ENCODE measurements at places on chromosomes 11 and 22.
A peak's percentile ranks its signal among the peaks of the same experiment; 100 is the strongest.

DNA sequence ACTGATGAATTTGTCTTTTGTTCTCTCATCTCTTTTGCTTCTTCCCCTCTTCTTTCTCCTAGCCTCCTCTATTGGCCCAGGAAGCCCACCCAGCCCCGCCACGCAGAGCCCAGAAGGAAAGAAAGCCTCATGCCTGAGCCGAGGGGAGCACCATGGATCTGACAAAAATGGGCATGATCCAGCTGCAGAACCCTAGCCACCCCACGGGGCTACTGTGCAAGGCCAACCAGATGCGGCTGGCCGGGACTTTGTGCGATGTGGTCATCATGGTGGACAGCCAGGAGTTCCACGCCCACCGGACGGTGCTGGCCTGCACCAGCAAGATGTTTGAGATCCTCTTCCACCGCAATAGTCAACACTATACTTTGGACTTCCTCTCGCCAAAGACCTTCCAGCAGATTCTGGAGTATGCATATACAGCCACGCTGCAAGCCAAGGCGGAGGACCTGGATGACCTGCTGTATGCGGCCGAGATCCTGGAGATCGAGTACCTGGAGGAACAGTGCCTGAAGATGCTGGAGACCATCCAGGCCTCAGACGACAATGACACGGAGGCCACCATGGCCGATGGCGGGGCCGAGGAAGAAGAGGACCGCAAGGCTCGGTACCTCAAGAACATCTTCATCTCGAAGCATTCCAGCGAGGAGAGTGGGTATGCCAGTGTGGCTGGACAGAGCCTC is 3.8 kb downstream of the ZBTB16 start:
- DNase-seq, result no peak

- DNase-seq, result no peak
Observed at GRCh38 chr11:132346558-132347148, 976.2 kb downstream of the NTM start.

DNA sequence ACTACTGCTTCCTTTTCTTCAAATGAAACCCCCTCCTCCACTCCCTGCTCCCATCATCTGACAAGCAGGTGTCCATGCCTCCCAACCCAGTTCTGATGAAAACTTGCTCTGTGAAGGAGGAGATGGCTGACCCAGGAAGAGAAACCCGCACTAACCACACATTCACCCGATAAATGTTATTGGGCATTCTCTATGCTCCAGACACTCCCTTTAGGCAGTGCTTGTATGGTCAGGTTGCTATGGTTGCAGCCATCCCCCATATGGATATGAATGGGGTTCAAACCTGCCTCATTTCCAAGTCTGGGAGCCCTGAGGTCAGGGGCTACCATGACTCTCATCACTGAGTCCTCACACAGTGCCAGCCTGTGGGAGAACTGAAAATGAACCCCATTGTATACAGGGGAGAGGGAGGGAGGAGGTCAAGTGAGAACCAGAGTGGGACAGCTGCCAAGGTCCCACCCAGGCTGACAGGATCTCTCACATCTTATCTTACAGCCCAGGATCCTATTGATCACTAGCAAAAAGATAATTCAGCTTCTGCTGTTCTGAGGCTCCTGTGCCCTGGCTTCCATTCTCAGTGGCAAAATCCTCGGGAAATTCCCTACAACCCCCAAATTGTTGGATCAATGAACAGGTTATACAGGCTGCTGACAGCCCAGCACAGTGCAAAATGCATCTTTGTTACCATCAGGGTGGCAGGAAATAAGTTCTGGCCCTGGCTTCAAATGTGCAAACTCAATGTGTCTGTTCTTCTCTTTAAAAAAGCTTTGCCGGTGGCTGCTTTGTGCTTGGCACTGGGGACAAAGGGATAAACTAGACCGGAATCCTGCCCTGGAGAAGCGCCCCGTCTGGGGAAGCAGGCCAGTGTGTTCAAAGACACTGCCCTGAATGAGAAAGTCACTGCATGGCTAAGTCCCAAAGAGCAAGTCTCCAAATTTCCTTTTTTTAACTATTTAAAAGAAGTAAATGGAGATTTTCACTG is 22.7 kb upstream of the ACER3 start:
- DNase-seq, result no peak

GRCh38 chr11:91293119-91293518 is 931.5 kb upstream of the FAT3 start:
- no peak for DNase-seq

- DNase-seq, result no peak
Observed at GRCh38 chr22:49704345-49705215, 123.1 kb downstream of the BRD1 start.

- no peak for DNase-seq
Observed at GRCh38 chr22:39722501-39722900, 151.9 kb downstream of the CACNA1I start.

DNA sequence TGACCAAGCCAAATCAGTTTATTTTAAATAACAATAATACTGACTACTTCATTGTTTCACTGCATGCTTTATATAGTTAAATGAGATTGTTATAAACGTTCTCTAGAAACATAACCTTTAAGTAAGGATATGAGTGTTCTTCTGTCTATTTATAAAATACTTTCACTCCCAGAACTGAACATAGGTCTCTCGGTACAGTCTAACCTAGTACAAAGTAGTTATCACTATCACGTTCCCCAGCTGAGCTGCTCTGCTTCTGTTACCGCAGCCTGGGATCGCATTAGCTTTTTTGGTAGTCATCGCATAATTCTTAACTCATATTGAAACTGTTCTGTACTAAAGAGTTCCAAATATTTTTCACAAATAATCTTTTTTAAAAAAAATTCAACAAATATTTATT is 143.6 kb downstream of the WNT11 start:
- DNase-seq, result no peak

- DNase-seq, result no peak
Observed at GRCh38 chr22:50697667-50698506, 25.3 kb downstream of the SHANK3 start.

GRCh38 chr11:134045799-134046635 is 22.9 kb upstream of the JAM3 start:
- DNase-seq, result no peak

DNA sequence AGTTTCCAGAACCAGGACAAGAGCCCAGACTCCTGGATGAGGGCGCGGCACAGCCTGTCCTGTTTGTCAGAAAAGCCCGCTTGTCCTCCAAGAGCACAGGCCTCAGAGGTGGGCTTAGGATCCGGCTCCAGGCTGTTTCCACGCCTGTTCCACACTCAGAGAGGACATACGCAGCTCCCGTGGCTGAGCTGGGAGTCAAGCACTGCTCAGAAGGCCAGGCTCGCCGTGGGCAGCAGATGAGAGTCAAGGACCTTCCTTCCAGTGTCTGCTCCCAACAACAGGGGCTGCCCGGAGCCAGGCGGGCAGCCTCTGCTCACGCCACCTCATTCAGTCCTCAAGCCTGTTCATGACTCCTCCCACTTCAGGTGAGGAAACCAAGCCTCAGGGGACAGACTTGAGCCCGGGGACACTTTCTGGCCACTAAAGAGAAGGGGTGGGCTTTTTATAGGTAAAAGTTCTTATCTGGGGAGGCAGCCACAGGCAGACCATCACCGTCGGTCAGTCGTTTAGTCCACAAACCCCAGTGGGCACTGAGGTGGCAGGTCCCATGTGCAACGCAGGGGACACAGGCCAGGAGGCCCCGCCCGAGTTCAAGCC is 3.8 kb downstream of the CYB5R3 start:
- DNase-seq, result no peak

GRCh38 chr11:67438158-67438902 is 848 bp upstream of the PTPRCAP start:
- DNase-seq, result peak; percentile 79

GRCh38 chr22:25722626-25723025 is 19.4 kb upstream of the MYO18B start:
- DNase-seq, result no peak

DNA sequence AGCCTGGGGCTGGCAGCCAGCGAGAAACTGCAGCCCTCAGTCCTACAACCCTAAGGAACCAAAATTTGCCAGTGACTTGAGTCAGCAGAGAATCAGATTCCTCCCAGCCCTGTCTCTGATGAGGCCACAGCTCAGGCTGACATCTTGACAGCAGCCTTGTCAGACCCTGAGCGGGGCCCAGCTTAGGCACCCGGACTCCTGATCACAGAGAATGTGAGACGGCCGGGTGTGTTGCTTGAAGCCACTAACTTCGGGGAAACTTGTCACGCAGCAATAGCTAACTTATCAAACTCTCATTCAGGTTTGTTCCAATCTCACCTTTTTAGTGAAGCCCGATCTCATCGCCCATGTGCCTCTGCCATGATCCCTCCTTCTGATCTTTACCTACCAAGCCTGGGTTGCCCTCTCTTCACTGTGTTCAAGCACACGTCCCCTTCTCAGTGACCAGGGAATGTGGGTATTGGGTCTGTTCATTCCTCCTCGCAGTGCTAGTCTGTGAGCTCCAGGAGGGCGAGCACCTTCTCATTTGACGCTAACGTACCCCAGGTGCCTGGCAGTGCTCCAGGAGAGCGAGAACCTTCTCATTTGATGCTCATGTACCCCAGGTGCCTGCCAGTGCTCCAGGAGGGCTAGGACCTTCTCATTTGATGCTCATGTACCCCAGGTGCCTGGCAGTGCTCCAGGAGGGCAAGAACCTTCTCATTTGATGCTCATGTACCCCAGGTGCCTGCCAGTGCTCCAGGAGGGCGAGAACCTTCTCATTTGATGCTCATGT is 280.7 kb downstream of the BRD1 start:
- DNase-seq, result no peak

- DNase-seq, result no peak
Observed at GRCh38 chr11:612201-612960, 3.4 kb downstream of the IRF7 start.

DNA sequence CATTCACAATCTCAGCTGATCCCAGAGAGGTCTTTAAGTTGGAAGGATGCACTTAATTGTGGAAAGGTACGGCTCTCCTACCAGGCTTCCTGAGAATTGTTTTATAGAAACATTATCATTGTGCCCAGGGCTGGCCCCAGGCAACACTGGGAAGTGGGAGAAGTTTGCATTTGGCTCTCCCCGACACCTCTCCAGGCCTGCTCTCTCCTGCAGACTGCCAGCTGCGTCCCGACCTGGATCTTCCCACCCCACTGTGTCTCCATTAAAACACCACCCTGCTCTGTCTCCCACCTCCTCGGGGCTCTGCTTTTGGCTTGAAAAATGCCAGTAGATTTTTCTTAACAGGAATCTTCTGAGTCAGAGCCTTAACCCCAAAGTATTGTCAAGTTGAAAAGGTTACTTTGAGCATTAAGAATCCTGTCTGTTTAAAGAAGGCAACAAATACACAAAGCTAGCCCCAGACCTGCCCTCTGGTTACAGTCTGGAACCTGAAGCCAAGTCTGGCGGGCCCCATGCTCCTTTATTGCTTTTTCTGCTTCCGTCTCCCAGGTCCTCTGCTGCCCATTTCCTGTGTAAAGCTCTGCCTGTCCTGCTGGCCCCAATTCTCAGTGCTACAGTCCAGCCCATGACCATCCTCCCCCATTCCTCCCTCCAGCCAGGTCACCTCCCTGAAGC is 530.2 kb downstream of the SOX6 start:
- no peak for DNase-seq

DNA sequence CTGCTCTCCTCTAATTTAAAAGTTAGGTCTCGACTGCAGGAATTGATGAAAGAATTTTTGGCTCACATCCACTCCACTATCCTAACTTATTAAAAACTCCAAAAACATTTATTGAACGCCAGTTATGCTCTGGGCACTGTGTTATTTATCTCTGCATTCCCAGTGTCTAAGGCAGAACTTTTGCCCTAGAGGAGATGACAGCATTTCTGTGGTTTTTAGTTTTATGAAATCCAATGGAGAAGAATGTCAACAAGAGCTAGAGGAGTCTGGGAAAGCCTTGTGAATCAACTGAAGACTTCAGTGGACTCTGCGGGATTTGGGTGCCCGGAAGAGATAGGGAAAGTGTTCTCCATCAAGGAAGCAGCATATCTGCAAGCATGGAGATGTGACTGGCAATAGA is 217.0 kb upstream of the PGR start:
- DNase-seq, result no peak

- DNase-seq, result no peak
Observed at GRCh38 chr22:31170971-31171370, 11.0 kb downstream of the RNF185 start.

DNA sequence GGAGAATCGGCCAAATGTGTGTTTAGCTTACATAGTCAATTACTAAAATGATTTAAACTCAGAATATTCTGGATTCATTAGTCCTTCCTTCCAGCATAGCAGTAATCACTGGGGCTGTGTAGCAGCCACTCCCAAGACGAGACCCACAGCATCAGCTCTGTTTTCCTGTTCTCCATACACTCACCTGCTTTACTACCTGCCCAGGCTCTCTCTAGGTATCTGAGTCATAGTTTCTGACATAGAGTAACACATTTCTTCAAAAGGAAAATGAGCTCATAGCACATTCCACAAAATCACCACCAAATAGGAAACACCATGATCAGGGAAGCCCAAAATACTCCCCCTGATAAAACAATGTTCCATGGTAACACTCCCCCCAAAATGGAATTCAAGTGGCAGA is 22.9 kb downstream of the MORC2 start:
- no peak for DNase-seq

DNA sequence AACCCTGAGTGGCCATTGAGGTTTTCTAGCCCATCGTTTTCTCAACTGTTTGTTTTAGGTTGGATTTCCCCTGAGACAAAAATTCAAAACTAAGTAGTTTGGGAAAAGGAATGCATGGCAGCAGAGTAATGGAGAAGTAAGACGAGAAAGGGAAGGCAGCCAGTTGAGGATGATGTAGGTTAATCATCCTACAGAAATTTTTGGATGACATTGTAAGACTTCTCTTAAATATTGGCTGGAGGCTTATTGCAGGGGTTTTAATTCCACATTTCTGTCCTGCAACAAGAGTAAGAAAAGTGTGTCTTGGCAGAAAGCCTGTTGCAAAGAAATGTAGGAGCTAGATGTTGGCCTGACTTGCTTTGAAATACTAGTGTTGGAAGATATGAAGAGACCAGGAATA is 308.8 kb downstream of the LUZP2 start:
- no peak for DNase-seq

DNA sequence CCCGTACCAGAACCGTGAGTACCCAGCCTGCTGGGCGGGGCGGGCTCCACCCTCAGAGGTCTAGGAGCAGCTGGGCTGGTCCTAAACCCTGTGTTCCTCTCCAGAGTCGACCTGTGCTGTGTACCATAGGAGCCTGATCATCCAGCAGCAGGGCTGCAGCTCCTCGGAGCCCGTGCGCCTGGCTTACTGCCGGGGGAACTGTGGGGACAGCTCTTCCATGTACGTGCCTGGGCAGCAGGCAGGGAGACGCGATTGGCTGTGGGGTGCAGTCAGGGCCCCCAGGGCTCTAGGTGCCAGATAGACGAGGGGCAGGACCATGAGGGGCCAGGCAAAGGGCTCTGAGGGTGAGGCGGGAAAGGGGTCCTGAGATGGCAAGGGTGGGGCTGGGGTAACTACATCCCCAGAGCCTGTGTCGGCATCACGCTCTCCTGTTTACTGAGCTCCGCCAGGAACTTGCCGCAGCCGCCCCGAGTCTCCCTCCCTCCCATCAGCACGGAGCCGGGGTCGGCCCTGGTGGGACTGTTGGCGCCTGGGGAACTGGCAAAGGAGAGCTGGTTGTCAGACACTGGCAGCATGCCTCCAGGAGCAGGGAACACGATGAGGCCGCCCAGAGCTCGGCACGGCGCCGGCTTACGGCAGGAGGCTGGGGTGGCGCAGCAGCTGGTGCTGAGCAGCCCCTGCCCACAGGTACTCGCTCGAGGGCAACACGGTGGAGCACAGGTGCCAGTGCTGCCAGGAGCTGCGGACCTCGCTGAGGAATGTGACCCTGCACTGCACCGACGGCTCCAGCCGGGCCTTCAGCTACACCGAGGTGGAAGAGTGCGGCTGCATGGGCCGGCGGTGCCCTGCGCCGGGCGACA is 22.9 kb upstream of the MUC5B start:
- no peak for DNase-seq

Data from stimulated activated CD8-positive, alpha-beta memory T cell treated with anti-CD3 and anti-CD28 coated beads, Interleukin-2, amount 100 ng/mL, for 48 hours (primary cell).